Activated CD8-positive, alpha-beta memory T cell treated with anti-CD3 and anti-CD28 coated beads for 36 hours (primary cell): ENCODE measurements at places on chromosomes 12 and 14. TPM values are rescaled to one million over a fixed set of nuclear protein-coding genes. Genes with fewer than 3 reads are reported as not detected.

Gene GOLGA3
- 66.2 TPM for total RNA-seq

Gene CCDC175
- total RNA-seq = not detected

Gene ERO1A
- 130 TPM for total RNA-seq

Gene C2CD5
- 25.4 TPM for total RNA-seq

Gene ATP6V1D
- 38.2 TPM for total RNA-seq

Gene PLD4
- total RNA-seq = not detected

Gene GPR68
- 7.2 TPM for total RNA-seq

Gene MDGA2
- not detected for total RNA-seq

Gene LTBP2
- 0.11 TPM for total RNA-seq

Gene TC2N
- 14.6 TPM for total RNA-seq

Gene PLEKHD1
- total RNA-seq = 0.04 TPM

Gene AVPR1A
- not detected for total RNA-seq

Gene CBLN3
- total RNA-seq = 8.1 TPM

Gene TOMM20L
- not detected for total RNA-seq

Gene BRI3BP
- 40.0 TPM for total RNA-seq

Gene POLE
- total RNA-seq = 129 TPM

Gene TNFRSF1A
- 60.2 TPM for total RNA-seq

Gene DHH
- total RNA-seq = not detected

Gene CD163L1
- total RNA-seq = not detected

Gene GLT1D1
- 0.48 TPM for total RNA-seq

Gene B4GALNT1
- 3.2 TPM for total RNA-seq

Gene AICDA
- not detected for total RNA-seq

Gene SVOP
- total RNA-seq = not detected

Gene ABCC9
- total RNA-seq = not detected

Gene PLEKHH1
- total RNA-seq = 2.0 TPM

Gene OTX2
- total RNA-seq = not detected

Gene NCOR2
- total RNA-seq = 94.7 TPM

Gene GALC
- total RNA-seq = 10.7 TPM

Gene PARP2
- 40.9 TPM for total RNA-seq

Gene MMP19
- total RNA-seq = not detected

Gene BDKRB1
- total RNA-seq = not detected

Gene PIANP
- 0.80 TPM for total RNA-seq

Gene CACNA1C
- 0.04 TPM for total RNA-seq
